ENCODE measurements at places on chromosomes 7 and 10.

- DNase-seq: no peak
These were observed 106.9 kb upstream of the BET1 start for GRCh38 chr7:94111009-94111408.

GRCh38 chr10:76071653-76072365 lies 640.4 kb downstream of the LRMDA start:
- no peak for DNase-seq

- DNase-seq: no peak
These were observed 12.8 kb downstream of the SCRN1 start for GRCh38 chr7:29976673-29977415.

GRCh38 chr7:45186261-45186813 lies 28.7 kb downstream of the RAMP3 start:
- DNase-seq: no peak

DNA sequence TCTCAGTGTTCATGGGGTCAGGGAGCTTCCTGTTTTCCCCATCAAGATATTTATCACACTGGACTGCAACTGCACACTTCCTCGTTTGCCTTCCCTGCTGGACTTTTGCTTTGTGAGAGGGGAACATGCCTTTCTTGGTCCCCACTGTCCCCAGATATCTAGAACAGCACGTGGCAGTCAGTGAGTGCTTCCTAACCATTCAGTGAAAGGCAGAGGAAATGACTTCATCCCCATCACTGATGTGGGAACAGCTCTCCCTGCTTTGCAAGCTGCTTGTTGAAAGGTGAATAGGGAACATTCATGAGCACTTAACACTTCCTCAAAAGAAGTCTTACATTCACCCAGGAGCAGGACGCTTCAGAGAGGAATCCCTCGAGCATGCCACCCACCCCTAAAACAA lies 135.4 kb downstream of the MYOF start:
- no peak for DNase-seq

GRCh38 chr10:113026679-113027078 lies 76.6 kb downstream of the TCF7L2 start:
- no peak for DNase-seq

DNA sequence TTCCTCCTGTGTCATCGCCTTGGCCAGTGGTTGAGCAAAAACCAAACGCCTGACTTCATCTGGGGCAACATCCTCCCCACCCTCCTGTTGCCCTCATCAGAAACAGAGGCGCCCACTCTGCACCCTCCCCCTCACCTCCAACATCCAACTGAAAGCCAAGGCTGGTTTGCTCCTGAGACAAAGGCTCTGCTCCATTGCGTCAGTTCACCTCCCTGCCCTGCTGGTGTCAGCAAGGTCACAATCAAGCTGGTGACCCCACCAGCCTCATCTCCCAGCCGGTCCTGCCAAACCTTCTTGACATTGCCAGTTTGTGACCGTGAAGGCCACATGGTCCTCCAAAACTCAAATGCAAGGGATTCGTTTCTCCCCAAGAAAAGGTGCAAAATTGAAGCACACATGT lies 131.7 kb upstream of the ADAM12 start:
- no peak for DNase-seq

DNA sequence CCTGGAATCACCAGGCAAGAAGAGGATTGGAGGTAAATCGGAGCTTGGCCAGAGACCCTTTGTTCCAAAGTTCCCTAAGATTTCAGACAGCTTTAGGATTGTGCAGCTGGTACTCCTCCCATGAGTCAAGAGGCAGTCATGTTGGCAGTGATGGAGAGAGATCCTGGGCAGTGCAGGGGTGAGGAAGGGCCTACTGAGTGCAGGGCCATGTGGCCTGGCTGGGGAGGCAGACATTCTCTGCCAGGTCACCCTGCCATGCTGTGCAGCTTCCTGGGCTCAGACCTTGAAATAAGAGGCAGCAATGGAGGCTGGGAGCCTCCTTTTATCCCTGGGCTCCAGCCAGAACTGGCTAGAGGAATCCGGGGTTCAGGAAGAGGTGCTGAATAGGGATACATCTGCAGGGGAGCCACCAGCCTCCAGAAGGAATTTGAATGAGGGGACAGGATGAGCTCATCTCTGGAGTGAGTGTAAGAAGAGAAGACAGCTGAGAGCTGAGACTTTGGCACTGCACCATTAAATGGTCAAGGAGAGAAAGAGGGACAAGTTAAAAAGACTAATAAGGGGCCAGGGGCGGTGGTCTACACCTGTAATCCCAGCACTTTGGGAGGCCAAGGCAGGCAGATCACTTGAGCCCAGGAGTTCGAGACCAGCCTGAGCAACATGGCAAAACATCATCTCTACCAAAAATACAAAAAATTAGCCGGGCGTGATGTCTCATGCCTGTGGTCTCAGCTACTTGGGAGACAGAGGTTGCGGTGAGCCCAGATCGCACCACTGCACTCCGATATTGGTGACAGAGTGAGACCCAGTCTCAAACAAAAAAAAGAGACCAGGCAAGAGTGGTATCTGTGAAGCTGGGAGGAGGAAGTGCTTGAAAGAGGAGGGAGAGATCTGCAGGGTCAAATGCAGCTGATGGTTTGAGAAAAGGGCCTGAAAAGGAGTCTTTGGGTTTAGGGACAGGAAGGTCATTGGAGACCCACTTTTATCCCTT lies 12.0 kb downstream of the SFTPD start:
- DNase-seq: no peak

GRCh38 chr7:106484562-106484961 lies 176.4 kb downstream of the CCDC71L start:
- no peak for DNase-seq

GRCh38 chr7:43298617-43299016 lies 186.2 kb downstream of the HECW1 start:
- DNase-seq: no peak

- no peak for DNase-seq
These were observed 26.6 kb upstream of the DDC start for GRCh38 chr7:50591480-50592438.

DNA sequence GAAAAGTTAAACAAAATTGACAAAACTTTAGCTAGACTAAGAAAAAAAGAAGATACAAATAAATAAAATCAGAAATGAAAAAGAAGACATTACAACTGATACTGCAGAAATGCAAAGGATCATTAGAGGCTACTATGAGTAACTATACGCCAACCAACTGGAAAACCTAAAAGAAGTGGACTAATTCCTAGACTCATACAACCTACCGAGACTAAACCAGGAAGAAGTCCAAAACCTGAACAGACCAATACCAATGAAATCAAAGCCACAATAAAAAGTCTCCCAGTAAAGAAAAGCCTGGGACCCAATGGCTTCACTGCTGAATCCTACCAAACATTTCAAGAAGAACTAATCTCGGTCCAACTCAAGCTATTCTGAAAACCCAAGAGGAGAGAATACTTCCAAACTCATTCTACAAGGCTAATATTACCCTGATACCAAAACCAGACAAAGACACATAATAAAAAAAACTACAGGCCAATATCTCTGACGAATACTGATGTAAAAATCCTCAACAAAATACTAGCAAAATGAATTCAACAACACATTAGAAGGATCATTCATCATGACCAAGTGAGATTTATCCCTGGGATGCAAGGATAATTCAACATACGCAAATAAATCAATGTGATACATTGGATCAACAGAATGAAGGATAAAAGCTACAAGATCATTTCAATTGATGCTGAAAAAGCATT lies 20.3 kb downstream of the ELAPOR2 start:
- DNase-seq: no peak

GRCh38 chr7:13911909-13912308 lies 77.6 kb downstream of the ETV1 start:
- DNase-seq: no peak

- DNase-seq: no peak
These were observed 6.5 kb upstream of the PRKAR2B start for GRCh38 chr7:107037717-107038603.
